T-helper 1 cell (primary cell): ENCODE measurements at places on chromosomes 11 and 22.
A peak's percentile ranks its signal among the peaks of the same experiment; 100 is the strongest.

DNA sequence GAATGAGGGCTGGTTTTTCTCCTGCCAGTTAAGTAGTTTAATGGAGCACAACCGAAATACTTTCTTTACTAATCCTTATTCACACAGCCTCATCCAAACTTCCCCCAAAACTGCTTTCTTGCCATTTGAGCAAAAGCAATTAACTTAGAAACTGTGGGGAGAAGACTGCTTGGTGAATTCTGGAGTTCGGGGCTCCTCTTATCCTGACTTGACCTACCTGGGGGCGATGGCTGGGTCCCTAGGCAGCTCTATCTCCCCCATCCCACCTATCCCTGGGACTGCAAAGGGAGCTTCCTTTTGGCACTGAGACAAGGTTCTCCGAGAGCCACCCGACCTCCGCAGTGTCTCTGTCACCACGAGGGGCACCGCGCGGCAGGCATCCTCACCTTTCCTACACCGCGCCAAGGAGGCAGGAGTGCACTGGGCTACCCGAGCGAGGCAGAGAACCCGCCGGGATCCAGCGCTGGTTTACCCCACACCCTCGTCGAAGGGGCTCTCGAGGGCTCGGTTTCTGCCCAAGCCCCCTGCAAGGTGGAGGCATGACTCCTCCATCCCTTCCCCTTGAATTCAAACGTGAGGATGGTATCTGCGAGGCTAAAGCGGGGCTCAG, 759 bp downstream of the DESI1 start:
- DNase-seq: peak; percentile 23

DNA sequence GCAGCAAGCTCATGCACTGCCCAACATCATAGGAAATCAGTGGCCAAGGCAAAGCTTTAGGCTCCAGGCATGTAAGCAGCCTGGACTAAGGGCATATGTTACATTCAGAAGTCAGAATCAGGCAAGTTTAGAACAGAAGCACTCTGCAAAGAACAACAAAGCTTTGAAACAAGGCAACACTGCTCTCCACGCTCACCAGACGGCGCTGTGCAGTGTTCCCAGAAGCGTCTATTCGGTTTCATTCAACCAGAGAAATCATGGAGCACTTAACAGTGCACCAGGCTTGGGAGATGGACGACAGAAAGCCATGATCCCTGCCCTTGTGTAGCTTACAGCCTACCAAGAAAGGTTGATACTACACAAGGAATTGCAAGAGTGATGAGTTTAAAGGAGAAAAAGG, 555.8 kb downstream of the BUD13 start:
- DNase-seq: no peak

GRCh38 chr22:17866127-17866526, 91.9 kb upstream of the BID start:
- DNase-seq: no peak

- no peak for DNase-seq
These were observed 279.4 kb downstream of the NTM start for GRCh38 chr11:131649856-131650255.
